Effector memory CD4-positive, alpha-beta T cell (primary cell): ENCODE measurements at places on chromosomes 3 and 15.

DNA sequence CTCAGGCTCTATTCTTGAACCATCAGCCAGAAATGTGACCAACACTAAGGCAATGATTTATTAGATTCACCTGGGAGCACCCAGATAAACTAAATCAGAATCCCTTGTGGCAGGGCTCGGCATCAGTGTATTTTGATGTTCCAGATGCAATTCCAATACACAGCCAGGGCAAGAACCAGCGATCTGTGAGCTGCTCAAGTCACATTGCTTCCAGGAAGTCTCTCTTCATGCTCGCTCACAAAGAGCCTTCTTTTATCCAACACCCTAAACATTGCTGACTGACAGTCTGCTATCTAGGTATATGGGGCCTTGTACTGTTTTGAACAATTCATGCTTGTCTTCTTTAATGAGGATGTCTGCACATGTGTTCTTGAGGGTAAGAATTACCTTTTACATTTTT lies 40.9 kb upstream of the GOLGA8J start:
- DNase-seq, result no peak

DNA sequence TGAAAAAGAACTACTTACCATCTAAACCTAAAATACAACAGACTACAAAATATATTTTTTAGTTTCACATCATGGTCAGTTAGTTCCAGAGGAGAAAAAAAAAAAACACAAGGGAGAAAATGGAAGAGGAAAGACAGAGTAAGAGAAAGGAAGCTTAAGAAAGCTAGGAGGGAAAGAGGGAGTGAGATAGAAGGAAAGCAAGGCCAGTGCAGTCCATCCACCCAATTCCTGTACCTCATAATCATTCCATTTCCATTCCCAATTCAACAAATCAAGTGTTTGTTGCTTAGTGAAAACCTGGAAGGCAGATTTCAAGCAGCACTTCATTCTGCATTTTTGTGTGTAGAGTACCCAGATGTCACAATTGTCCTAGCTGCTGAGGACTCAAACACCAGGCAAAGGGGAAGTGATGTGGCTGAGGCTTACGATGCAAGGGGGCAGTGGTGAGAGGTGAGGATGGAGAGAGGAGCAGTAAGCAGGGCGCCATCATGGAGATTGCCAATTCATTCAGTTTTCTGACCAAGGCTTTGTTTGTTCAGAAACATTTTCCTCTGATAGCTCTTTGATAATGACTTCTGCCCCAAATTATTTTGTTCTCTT lies 83.6 kb upstream of the GSK3B start:
- DNase-seq, result no peak

DNA sequence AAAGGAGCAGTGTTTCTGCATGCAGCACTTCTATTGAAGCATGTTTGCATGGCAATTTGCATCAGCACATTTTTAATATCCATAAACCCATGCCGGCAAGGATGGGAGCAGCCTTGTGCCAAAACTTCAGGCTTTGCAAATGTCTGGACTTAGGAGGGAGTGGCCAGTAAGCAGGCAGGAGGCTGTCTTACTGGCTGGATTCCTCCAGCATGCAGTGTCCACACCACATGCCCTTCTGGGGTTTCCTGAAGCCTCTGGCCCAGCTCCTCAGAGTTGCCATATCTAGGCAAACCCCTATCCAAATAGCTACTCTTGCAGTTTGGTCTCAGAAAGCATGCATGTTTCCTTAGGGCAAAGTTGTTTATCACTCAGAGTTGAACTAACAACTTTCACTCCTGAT lies 139.1 kb upstream of the MRPS22 start:
- no peak for DNase-seq

DNA sequence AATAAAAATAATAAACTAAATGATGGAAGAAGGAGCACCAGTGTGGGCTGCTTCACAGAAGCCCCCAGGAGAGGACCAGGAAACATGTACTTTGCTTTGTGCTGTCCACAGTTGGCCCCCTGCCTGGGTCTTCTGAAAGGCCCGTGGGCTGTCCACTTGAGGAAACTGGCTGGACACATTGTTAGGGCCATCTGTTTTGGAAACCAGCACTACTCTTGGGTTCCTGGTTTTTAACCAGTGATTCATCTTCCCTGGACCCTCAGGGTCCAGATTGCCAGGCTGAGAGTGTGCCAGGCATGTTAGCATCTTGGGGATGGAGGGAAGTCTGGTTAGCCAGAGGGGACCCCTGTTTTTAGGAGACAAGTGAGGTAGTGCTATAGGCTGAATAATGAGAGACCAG lies 297.2 kb upstream of the C2CD4B start:
- no peak for DNase-seq

GRCh38 chr3:98874602-98875249 lies 26.8 kb downstream of the DCBLD2 start:
- no peak for DNase-seq

DNA sequence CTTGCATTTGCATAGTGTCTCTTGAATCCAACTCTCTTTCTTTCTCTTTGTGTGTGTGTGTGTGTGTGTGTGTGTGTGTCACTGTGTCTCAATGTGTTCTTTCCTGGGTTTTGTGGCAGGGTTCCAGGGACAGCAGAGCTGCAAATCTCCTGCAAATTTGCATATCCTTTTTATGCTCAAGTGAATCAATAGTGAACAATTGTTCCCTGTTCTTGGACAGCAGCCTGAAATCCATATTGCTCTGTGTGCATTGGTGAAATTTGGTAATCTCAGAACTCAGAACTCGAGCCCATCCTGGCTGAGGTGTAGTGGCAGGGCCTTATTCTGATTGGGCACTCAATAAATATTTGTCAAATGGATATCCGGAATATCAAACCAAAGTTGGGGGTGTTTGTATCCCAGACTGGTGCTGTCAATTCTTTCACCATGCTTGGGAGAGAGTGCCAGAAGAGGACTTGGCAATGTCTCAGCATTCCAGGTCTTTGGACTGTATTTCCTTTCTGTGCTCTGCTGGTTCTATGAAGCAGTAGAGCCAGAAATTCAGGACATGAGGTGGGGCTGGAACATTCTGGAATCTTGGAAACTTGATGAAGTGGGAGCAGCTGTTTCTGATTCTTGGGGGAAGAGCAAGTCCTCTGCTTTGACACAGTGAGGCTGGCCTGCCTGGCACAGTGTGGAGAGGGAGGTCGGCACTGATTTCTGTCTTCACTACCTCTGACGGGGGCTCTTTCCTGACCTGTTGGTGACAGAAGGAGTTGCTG lies 380.6 kb upstream of the C2CD4B start:
- DNase-seq, result no peak

DNA sequence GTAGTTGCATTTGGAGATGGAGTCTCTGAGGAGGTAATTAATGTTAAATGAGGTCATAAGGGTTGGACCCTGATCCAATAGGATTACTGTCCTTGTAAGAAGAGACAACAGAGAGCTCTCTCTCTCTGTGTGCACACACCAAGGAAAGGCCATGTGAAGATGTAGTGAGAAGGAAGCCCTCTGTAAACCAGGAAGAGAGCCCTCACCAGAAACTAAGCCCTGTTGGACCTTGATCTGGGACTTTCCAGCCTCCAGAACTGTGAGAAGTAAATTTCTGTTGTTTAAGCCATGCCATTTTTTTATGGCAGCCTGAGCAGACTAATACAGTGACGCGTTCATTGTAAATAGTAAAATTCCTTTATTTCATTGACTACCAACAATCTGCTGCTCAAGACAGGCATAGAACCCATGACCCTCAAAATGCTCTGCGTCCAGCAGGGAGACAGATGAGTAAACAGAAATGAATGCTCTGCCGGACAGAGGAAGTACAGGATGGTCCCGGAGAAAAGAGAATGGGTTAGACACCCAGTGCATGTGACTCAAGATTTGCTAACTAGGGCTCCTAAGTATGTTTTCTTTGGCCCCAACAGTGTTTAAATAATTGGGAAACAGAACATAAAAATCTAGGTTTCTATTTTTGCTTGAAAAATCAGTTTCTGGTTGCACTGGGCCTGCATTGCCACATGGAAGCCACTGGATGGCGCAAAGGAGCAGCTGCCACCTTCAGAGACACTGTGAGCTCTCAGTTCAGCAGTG lies 37.9 kb upstream of the TNFAIP8L3 start:
- DNase-seq, result no peak
